Head of caudate nucleus (tissue), 42 donors: ENCODE measurements at places on chromosomes 6 and 20.
A peak's percentile ranks its signal among the peaks of the same experiment; 100 is the strongest.

DNA sequence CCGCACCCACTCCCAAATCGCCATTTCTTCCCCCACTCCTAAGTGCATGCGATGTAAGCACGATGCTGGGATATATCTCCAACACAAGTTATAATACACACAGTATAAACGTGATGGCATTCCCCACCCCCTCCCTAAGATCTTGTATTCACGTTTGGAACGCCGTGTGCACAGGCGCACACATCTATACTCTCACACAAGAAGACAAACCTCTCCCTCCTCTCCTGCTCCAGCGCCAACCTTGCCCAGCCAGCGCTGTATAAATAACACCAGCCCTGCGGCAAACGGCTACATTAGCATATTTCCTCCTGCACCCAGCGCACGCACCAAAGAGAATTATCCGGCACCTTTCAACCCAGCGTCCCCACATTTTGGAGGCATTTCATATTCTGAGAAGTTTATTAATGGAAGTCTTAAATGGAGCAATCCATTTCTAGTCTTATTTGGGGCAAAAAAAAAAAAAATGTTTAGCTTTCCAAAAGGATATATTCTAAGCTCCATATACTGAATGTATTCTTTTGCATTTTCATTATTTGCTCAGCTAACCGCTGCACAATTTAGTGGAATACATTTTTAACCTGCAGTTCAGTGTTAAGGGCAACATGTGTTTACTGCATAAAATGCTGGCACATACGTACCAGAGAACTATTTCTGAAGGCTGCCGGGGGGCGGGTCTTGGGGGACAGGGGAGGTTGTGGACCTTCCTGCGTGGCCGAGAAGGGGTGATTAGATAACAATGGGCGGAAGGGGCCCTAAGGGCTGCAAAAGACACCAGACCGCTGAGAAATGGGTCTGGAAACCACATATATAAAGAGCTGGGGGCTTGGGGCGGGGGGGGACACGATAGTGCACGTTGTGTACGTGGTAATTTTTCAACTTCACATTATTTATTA lies 1.1 kb upstream of the SLC22A23 start:
- DNase-seq = peak; percentile 37

DNA sequence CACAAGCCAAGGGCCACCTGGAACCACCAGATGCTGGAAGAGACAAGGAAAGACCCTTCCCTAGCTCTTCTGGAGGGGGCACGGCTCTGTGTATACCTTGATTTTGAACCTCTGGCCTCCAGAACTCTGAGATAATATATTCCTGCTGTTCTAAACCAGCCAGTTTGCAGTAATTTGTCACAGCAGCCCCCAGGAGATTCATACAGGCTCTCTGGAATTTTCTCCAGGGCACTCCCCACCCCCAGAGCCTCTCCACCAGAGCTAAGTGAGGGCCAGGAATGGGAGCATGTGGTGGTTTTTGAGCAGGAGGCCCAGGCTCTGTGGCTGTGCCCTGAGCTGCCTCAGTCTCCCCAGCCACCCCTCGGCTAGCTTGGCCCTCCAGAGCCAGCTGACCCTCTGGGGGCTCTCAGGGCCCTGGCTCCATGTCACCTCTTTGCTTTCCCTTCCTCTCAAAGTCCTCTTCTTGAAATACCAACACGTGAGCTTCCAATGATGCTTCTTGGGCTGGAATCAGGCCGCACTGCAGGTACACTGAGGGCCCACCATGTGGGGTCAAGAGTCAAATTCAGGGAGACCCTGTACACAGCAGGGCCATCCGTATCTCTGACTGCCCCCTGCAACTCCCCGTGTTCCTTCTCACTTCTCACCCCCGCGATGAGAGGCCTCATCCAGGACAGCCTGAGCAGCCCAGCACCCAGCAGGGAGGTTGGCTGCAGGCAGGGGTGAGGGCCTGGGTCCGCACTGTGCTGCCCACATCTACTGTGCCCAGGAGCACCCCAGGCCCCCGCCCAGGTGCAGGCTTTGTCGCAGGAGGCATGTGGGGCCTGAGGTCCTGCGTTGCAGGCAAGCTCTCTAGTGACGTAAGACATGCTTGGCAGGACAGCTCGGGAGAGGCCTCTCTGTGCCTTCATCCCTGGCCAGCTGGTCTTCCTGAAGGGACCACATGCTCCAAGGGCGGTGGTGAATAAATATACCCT lies 155.5 kb downstream of the ANKRD60 start:
- DNase-seq = no peak

DNA sequence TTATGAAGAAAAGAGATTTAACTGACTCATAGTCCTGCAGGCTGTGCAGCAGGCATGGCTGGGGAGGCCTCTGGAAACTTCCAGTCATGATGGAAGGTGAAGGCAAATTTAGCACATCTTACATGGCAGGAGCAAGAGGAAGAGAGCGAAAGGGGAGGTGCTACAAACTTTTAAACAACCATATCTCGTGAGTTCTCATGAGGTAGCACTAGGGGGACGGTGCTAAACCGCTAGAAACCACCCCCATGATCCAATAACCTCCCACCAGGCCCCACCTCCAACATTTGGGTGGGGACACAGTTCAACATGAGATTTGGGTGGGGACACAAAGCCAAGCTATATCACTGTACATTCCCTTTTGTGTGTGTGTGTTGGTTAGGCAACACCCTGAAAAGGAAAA lies 209.9 kb downstream of the TMEM242 start:
- no peak for DNase-seq

DNA sequence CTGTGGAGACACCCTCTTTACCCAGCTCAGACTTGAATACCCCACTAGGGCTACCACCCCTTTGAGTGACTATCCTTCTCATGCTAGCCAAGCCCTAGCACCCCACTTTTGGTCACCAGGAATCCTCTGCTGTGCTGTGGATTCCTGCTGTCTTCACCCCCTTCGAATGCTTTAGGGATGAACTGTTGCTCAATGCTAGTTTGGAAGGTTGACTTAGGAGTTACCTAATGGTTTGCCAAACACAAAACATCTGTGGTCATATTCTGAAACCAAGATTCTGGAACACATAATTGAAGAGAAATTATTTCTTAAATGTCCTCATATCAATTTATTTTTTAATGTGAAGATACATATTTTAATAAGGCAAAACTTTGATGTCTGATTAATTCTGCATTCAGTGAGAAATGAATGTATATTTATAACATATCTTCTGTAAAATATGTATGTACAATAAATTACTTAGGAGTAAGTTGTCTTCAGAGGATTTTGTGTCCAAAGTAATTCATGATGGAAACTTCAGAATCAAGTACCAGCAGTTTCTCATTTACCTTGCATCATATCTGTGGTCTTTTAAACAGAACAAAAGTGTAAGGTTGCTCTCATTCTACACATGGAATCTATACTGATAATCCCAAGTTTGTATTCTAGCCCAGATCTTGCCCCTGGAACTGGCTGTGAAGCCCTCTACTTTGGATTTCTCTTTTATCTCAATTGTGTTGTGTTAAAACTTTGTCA lies 46.9 kb downstream of the TMEM200A start:
- no peak for DNase-seq

DNA sequence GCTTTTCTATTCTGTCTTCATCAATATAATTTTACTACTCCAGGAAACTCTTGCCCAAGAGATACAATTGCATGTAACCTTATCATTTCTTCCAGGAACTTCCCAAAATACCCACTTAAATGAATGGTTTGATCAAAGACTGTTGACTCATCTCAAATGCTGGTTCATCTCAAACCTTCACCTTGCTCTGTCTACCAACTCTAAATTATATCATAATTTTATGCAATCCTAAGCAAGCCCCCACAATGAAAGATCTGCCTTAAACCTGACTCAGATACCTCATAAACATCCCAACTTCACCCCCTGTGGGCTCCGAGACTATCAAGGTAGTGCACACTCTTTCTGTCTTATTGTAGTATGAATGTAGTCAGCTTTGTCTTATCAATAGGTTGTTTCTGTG lies 65.5 kb upstream of the GCM1 start:
- no peak for DNase-seq

GRCh38 chr6:157304899-157305663 lies 18.2 kb downstream of the TMEM242 start:
- no peak for DNase-seq

GRCh38 chr6:20845592-20845991 lies 311.3 kb downstream of the CDKAL1 start:
- DNase-seq = no peak

GRCh38 chr6:75800133-75800532 lies 51.1 kb downstream of the MYO6 start:
- DNase-seq = no peak

- DNase-seq = no peak
Measured at GRCh38 chr6:63565058-63565726, 7.1 kb upstream of the LOC128125822 start.

GRCh38 chr6:108805611-108806167 lies 42.5 kb upstream of the ARMC2 start:
- DNase-seq = no peak

- DNase-seq = no peak
Measured at GRCh38 chr6:131641554-131641953, 4.5 kb downstream of the ENPP3 start.

- no peak for DNase-seq
Measured at GRCh38 chr6:17965397-17965796, 22.0 kb downstream of the KIF13A start.

- no peak for DNase-seq
Measured at GRCh38 chr20:6081236-6081635, 27.4 kb upstream of the LRRN4 start.

DNA sequence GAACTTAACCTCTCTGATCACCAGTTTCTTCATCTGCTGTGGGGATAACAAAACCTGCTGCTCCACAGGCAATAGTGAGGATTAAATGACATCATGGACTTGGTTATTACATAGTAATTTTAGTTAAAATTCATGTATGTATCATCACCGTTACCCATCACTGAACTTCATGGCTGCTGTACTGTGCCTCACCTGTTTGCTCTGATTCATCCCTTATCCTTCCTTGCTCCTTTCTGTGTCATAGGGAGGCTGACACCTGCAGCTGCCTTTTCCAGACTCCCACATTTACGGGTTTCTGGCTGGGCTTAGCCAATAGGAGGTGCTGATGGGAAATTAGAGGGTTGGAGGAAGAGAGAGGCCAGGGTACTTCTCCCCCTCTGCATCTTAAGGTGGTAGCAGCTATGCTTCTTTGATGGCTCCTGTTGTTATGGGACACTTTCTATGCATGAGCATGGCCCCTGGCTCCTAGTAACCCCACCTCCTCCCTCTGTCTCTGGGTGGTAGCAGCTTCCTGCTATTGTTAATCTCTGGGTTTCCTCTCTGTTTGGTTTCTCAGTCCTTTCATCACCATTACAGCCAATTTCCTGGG lies 332.1 kb downstream of the DHX35 start:
- DNase-seq = no peak
